ENCODE measurements at places on chromosomes 1 and 21. TPM values are rescaled to one million over a fixed set of nuclear protein-coding genes. Genes with fewer than 3 reads are reported as not detected.

Gene KLHDC9
- 3.7 TPM for total RNA-seq

Gene SYPL2
- total RNA-seq = not detected

Gene GUCA2B
- not detected for total RNA-seq

Gene CHML
- 9.9 TPM for total RNA-seq

Gene UTP25
- total RNA-seq = 4.9 TPM

Gene CSRP1
- 481 TPM for total RNA-seq

Gene TP73
- total RNA-seq = not detected

Gene FAAH
- 10.8 TPM for total RNA-seq

Gene ST6GALNAC5
- 5.6 TPM for total RNA-seq

Gene PCSK9
- total RNA-seq = 20.9 TPM

Gene ZNF691
- total RNA-seq = 5.4 TPM

Gene C21orf58
- 2.9 TPM for total RNA-seq

Gene CFAP74
- total RNA-seq = under 0.01 TPM

Gene UMODL1
- total RNA-seq = not detected

Gene CLCNKA
- total RNA-seq = under 0.01 TPM

Gene PRKAB2
- 5.9 TPM for total RNA-seq

Gene CAPZA1
- total RNA-seq = 183 TPM

Gene INTS11
- total RNA-seq = 114 TPM

Gene ZMYM1
- total RNA-seq = 4.7 TPM

Gene LMOD1
- 0.16 TPM for total RNA-seq

Gene PLA2G2C
- not detected for total RNA-seq

Gene PLEKHA6
- total RNA-seq = 8.6 TPM

Gene ANKRD45
- total RNA-seq = not detected

Gene FLG2
- total RNA-seq = not detected

Gene PGLYRP4
- total RNA-seq = not detected

Gene FNDC5
- 0.51 TPM for total RNA-seq

Gene ADAMTSL4
- total RNA-seq = 0.98 TPM

Gene BLACAT1
- total RNA-seq = 0.63 TPM

Gene GNPAT
- total RNA-seq = 30.9 TPM

Gene RBP7
- 5.4 TPM for total RNA-seq

Gene LINGO4
- total RNA-seq = not detected

Gene TBX15
- 0.13 TPM for total RNA-seq

Gene THEM5
- not detected for total RNA-seq

Gene BTBD8
- 3.0 TPM for total RNA-seq

Gene SPRR1A
- not detected for total RNA-seq

Gene VTCN1
- not detected for total RNA-seq

Gene PDE9A
- total RNA-seq = not detected

Gene KCNE1
- under 0.01 TPM for total RNA-seq

Gene PEAR1
- 26.7 TPM for total RNA-seq

Gene NBPF6
- not detected for total RNA-seq

Gene RNASEL
- total RNA-seq = 4.1 TPM

Gene LCE2A
- not detected for total RNA-seq

Gene GBP5
- not detected for total RNA-seq

Gene MX2
- total RNA-seq = 0.38 TPM

Gene FCGR3B
- total RNA-seq = not detected

Gene GTF2B
- 25.4 TPM for total RNA-seq
